ENCODE measurements at places on chromosomes 11 and 22. TPM values are rescaled to one million over a fixed set of nuclear protein-coding genes. Genes with fewer than 3 reads are reported as not detected.

Gene CNIH2
- total RNA-seq = 0.34 TPM

Gene MYOD1
- total RNA-seq = not detected

Gene KDM4E
- not detected for total RNA-seq

DNA sequence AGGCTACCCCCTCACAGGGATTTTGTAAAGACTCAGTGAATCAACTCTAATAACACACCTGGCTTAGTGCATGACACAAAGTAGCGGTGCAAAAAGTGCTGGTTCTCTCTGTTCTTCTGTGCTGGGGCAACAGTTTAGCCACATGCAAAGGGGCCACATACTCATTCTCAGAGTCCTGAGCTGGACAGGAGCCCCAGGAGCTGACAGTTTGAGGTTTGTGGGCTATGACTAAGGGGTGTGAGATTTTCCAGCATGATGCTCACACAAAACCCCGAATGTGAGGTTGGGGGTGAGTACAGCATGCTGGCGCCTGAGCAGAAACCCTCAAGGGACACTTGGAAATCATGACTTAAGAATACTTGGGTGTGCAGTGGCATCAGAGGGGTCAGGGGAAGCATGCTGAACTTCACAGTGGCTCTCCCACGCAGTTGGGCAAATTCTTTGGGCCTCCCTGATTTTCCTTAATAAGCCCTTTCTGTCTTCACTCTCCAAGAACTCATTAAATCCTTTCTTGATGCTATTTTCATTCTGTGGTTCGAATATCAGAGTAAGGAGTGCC, 31.0 kb downstream of the TMPRSS5 start:
- no peak for DNase-seq

DNA sequence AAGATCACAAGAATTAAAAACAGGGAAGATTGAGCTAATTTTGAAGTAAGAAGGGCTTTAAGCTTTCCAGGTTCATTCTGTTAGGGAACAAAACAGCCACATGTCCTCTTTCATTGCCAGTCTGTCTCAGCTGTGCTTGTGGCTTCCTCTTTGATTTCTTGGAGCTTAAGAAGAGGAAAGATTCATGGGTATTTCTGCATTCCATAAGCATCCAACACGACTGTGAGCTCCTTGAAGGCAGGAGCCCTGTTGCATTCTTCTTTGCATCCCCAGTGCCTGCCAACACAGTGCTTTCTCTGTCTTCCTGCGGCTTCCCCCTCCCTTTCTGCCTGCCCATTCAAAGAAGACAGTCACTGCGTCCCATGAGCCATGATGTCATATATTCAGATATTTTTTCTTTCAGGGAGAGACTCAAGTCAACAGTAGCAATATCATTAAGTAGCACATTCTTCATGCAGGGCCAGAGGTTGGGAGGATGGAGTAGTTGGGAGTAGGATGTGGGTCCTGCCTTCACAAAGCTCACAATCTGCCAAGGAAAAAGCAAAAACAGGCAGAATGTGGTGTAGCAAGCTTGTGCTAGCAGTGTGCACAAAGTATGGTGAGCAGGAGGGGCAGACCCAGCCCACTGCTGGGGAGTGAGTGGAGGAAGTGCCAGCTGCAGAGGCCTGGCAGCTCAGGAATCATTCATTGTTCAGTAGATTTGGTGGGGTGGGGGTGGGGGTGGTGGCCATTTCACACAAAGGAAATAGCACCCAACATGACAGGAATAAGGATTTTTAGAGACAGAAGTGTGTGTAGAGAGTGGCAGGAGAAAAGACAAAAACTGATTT, 162.1 kb upstream of the RASSF10 start:
- DNase-seq = no peak

- no peak for DNase-seq
Measured at GRCh38 chr11:78497293-78497692, 77.4 kb downstream of the NARS2 start.

- DNase-seq = no peak
Measured at GRCh38 chr11:58921778-58922390, 17.4 kb upstream of the GLYATL1 start.

- no peak for DNase-seq
Measured at GRCh38 chr11:17578296-17578695, 31.2 kb downstream of the OTOG start.

Measured in Karpas-422 (cell line).